ENCODE measurements at places on chromosomes 12 and 14.

DNA sequence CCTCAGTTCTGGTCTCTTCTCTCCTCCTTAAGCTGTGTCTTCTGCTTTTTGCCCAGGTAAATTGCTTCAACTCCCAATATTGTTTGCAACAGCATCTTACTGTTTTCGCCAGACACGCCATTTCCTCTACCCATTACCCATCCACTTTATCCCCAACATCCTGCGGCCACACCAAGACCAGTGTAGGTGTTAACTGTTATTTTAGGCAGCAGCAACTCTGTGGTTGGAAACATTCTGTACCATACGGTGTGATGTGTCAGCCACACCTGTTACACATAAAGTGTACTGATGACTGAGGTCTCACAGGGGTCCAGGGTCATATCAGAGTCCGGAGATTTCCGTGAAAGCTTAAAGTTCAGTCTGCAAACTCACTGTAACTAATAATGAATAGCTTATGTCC, 21.8 kb upstream of the KLRD1 start:
- peak; percentile 14 for DNase-seq

GRCh38 chr12:83388551-83388950, 701.8 kb downstream of the TMTC2 start:
- no peak for DNase-seq

GRCh38 chr12:47773062-47773857, at the start of gene SLC48A1:
SLC48A1 (plus strand) TSS chr12:47773238; CDS start chr12:47773305, 67 bp downstream.
- peak; percentile 80 for DNase-seq

DNA sequence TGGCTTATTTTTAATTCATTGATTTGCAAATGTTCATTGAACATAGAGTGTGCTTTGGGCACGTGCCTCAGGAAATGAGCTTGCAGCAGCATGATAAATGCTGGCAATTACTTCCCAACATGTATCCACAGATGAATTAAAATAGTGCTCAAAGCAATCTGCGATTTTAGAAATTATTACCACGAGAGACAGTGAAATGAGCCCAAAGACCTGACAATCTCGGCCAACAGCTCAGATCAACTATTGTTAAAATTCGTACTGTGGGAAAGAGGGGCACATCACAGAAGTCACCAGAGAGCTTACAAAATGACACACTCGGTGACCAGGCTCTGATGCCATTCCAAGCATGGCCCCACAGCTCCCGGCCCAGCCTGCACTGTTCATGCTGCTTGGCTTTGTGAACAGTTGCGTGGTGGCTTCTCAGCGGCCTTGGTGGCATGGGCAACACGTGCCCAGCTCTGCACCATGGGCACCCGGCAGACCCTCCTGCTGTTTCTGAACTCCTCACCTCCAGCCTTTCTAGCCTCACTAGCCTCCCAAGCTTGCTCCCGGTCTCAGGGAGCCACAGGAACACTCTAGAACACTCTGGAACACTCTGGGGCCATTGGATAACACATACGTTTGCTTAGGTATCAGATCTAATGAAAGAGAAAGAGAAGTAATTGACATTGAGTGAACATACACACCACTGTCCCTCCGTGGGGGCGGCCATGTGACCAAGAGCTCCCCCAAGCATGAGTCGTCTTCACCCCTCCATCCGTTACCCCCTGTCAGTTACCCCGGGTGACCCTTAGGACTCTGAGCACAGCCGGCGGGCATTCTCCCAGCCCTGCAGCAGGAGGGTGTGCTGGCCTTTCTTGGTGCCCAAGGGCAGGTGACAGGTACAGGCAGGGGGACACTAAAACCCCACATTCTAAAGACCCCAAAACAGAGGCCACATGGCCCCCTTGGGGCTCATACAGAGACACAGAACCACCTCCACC, 28.0 kb downstream of the RIMBP2 start:
- no peak for DNase-seq

- no peak for DNase-seq
Observed at GRCh38 chr12:115966376-115966775, 311.1 kb downstream of the MED13L start.

GRCh38 chr12:109134186-109134917, 18.0 kb downstream of the ACACB start:
- DNase-seq = no peak

DNA sequence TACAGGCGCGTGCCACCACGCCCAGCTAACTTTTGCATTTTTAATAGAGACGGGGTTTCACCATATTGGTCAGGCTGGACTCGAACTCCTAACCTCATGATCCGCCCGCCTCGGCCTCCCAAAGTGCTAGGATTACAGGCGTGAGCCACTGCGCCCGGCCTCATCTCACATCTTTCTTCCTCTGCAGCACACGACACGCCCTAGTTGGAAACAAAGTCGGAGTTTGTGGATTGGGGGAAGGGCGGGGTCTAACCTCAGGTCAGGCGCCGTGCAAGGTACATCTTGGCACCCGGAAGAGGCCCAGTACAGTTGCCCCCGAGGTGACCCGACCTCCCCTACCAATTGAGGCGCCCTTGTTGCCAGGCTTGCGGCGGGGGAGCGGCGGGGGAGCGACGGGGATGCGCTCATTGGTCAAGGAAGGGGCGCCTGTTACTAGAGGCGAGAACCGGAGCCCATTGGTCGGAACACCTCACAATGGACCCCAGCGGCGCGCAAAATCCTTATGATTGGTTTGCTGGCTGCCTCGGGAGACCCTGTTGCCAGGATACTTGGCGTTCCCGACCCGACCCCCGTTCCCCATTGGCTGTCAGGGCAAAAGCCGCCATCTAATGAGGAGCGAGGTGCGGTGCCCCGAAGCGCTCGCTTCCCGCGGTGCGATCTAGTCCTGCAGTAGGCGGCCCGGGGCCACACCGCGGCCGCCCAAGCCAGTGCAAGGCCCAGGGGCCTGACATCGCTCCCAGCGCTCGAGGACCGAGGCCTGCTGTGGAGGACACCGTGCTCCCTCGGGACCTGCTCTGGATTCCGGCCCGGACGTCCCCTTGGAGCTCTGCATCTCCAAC, at the start of gene REC8:
Gene REC8 (plus strand): TSS at position 659 of the 839 bp plus-strand sequence. CDS start 473 bp downstream, outside the sequence.
- peak; percentile 73 for DNase-seq

DNA sequence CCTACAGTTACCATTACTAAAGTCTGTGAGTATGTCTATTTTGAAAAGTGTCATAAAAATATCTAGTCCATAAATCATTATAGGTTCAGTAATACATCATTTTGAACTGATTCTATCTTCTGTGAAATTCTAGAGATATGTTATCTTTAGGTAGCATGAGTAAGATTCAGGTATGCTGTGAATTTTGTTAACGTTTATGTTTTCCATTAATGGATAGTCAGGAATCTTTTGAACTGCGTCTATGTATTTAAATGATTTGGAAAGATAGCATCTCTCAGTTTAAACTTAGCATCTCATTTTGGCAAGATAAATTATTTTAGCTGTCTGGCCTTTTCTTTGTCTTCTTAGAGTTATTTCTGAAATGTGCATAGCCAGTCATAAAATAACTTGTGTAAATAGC, 8.3 kb downstream of the ALG10B start:
- no peak for DNase-seq

DNA sequence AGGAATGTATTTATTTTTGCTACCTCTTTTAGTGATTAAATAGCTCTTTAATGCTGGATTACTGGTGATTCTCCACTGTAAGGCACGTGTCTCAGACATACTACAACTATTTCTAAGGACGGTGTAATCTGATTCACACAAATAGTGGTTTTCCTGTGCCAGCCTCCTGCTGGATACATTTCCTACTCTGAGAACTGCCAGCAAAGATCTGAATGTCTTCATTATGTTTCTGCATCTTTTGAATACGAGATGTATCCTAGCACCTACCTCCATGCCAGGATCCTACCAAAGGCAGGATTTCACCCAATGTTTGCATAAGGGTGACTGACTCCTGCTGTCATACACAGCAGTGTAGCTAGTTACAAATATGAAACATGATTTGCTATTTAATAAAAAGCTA, 120.6 kb downstream of the PRICKLE1 start:
- no peak for DNase-seq

DNA sequence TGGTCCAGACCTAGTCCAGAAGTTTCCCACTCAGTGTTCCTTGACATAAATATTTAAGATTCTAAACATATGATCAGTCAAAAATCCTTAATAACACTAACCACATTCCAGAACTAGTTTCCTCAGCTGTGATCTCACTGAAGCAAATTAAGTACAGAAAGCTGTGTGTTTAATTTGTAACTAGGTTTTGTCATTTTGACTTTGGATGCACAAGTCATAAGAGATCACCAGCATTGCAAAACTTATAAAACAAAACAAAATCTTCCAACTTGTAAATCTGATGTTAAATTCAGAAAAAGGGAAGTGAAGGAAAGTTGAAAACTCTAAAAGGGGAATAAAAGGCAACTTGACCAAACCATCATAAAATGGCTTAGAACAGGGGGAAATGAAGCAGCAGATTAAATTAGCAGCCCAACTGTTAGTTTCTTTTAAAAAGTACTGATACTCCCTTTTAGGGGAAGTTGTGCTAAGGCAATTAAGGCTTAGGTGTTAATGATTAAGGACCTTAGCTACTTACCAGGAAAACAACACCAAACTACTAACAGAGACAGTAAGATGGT, 56.6 kb downstream of the SH2B3 start:
- no peak for DNase-seq

GRCh38 chr12:47903927-47904712, 674 bp downstream of the VDR start:
- DNase-seq = peak; percentile 71

DNA sequence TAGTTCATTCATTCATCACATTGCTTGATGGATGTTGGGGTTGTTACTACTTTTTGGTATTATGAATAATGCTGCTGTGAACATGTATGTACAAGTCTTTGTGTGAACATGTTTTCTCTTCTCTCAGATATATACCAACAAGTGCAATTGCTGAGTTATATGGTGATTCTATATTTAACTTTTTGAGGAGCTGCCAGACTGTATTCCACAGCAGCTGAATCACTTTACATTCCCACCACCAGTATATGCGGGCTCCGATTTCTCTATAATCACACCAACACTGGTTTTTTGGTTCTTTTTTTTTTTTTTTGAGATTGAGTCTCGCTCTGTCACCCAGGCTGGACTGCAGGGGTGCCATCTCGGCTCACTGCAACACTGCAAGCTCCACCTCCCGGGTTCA, 22.2 kb upstream of the PLEKHG6 start:
- no peak for DNase-seq

DNA sequence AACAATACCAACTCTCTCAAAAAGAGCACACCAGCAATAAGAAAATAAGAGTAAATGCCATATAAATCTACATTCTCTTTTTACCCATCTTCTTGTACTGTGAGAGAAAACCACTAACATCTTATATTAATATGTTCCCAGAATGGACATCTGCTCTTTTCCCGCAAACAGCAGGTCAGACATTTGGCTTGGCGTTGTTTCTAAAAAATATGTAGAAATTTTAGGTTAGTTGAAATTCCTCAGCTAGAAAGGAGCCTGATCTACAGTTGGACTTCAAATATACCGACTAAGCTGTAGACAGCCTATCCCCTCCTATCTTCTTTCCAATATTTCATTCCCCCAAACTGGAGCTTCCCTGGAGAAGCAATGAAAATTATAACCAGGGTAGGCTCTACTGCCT, 88.7 kb downstream of the PPP2R5E start:
- DNase-seq = no peak

DNA sequence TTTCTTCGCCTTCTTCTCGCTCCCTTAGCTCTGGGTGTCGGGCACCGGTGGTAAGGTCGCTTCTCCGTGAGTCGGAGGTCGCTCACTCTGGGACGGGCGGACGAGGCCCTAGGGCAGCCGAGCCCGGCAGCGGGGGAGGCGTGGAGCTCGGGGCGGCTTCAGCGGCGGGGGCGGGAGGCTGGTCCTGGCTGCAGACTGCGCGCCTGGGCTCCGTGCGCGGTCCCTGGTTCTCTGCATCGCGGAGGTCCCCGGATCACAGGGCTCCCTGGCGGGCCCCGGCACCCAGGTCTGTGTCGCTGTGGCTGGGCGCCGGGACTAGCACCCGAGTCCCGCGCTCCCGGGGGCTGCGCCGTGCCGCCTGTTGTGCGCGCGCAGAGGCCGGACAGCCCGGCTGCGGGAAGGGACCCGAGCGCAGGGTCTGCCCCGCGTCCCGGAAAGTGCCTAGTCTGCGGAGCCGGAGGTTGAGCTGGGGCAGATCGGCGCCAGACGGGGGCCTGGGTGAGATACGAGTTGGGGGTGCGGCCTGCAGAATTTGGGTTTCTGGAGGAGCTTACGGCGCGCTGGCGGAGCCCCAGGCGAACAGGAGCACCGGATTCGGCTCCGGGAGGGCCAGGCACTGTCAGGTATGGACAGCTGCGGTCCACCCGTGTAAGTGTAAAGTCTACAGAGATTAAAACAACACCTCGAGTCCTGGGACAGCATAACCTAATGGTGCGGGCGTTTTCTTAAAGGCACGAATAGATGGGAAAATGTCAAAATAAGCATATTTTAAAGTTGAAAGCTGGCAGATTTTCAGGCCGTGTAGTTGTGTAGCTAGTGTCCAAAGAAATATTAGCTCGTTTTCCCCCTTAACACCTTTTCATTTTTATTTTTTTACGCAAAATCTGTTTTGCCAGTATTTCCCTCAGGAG, 713 bp downstream of the FRMD6 start:
- peak; percentile 36 for DNase-seq

DNA sequence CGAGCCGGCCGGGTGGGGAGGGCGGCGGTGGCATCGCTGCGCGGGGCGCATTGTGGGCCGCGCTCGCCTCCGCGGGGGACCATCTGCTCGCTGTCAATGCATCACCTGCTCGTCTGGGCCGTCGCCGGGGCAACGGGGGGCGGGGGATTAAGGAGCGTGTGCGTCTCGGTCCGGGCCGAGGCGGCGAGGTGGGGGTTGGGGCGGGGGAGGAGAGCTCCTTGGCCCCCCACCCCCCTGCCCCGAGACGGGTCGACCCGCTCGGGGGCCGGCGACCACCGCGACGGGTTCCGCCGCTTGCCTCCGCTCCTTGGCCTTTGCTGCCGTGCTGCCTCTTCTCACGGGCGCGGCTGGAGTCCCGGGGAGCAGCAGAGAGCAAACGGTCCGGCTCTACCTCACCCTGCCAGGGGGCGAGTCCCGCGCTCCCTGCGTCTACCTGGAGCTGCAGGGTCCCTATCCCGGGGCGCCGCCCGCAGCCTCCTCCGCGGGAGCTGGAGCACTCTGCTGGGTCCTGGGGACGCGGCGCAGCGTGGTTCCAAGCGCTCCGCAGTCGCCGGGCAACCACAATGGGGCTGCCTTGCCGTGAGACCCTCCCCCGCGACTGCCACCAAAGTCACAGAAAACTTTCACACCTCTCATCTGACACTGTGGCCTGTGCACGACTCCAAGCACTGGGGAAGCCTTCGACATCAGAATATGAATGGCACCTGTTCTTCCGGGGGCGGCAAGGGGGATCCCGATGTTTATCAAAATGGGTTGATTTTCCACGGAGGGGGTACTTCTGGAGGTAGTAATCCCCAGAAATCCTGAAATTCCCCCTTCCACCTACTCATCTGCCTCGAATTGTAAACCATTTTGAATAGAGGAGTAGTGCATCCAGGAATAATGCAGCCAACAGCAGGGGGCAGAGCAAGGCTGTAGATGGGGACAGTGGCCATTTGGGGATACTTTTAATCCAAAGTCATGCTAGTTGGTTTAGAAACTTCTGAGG, at the start of gene C12orf42:
Gene C12orf42 (minus strand): TSS at position 500 of the 988 bp plus-strand sequence. CDS start 17,542 bp downstream, outside the sequence.
- DNase-seq = peak; percentile 62

DNA sequence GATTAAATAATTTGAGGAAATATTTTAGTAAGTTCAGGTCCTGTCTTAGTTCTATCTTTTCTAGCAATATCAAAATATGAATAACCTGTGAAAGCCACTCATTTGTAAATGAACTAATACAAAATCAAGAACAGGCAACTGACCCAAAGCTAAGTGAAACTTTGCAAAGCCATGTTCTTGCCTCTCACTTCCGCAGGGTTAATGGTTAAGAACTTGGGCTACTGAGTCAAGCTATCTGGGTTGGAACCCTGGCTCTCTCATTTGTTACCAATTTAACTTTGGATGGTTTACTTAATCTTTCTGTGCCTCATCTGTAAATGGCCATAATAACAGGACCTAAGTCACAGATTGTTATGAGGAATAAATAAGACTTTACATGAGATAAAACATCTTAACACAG, 2.8 kb downstream of the KIF21A start:
- DNase-seq = no peak

Measured in stimulated activated CD4-positive, alpha-beta T cell treated with anti-CD3 and anti-CD28 coated beads, Interleukin-2, amount 100 ng/mL, for 24 hours (primary cell).